ENCODE measurements at places on chromosomes 2 and 18.
A peak's percentile ranks its signal among the peaks of the same experiment; 100 is the strongest.

DNA sequence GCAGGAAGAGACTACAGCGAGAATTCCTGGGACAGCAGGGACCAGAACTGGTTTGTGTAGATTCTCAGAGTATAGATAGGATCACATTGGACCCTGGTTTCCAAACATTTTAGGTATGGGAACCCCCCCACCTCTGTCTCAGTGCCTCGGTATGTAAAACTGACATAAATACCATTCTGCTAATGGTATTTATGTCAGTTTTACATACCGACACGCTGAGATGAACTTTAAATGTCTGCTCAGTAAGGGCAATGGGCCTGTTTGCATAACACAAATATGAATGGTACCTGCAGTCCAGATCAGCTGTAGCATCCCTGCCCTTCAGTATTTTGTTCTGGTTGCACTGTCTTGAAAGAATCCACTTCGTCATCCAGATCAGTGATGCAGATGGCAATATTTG is 73.2 kb downstream of the WDSUB1 start:
- DNase-seq = no peak

DNA sequence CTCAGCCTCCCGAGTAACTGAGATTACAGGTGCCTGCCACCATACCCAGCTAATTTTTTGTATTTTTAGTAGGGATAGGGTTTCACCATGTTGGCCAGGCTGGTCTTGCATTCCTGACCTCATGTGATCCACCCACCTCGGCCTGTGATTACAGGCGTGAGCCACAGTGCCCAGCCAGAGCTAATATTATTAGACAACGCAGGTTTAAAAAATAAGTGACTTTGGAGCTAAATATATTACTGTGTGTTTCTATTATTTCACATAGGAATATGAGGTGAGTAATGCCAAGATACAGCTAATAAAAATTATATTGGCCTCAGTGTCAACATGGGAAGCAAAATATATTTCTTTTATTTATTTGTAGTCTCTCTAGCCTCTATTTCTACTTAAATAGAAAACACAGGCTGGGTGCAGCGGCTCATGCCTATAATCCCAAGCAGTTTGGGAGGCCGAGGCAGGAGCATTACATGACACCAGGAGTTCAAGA is 120.2 kb downstream of the C2orf74 start:
- no peak for DNase-seq

GRCh38 chr2:122884889-122885288 is 1129.4 kb downstream of the TSN start:
- DNase-seq = peak; percentile 11

GRCh38 chr2:207126724-207127308 is 38.9 kb downstream of the KLF7 start:
- no peak for DNase-seq

- no peak for DNase-seq
Observed at GRCh38 chr18:34901299-34901698, 139.9 kb upstream of the MAPRE2 start.

GRCh38 chr2:96427917-96428316 is 77.2 kb downstream of the NEURL3 start:
- DNase-seq = no peak

Measured in DMS153 (cell line).